Vagina (tissue), 2 donors: ENCODE measurements at places on chromosomes 4 and X. TPM values are rescaled to one million over a fixed set of nuclear protein-coding genes. Genes with fewer than 3 reads are reported as not detected.

- no peak overlapping the region for H3K27ac ChIP-seq
- no peaks in the 10 kb centered on the region for H3K27me3 ChIP-seq
- DNase-seq, result no peak
- H3K4me1 ChIP-seq, result no peaks in the 10 kb centered on the region
- H3K36me3 ChIP-seq, result no peaks in the 10 kb centered on the region
Measured at GRCh38 chrX:67673741-67674274, 130.0 kb downstream of the AR start.

- DNase-seq, result no peak
- H3K27me3 ChIP-seq, result no peaks in the 10 kb centered on the region
- H3K4me1 ChIP-seq, result no peaks in the 10 kb centered on the region
- H3K36me3 ChIP-seq, result no peaks in the 10 kb centered on the region
- H3K27ac ChIP-seq, result no peak overlapping the region
Measured at GRCh38 chrX:36581030-36581429, 427.1 kb upstream of the FAM47C start.

DNA sequence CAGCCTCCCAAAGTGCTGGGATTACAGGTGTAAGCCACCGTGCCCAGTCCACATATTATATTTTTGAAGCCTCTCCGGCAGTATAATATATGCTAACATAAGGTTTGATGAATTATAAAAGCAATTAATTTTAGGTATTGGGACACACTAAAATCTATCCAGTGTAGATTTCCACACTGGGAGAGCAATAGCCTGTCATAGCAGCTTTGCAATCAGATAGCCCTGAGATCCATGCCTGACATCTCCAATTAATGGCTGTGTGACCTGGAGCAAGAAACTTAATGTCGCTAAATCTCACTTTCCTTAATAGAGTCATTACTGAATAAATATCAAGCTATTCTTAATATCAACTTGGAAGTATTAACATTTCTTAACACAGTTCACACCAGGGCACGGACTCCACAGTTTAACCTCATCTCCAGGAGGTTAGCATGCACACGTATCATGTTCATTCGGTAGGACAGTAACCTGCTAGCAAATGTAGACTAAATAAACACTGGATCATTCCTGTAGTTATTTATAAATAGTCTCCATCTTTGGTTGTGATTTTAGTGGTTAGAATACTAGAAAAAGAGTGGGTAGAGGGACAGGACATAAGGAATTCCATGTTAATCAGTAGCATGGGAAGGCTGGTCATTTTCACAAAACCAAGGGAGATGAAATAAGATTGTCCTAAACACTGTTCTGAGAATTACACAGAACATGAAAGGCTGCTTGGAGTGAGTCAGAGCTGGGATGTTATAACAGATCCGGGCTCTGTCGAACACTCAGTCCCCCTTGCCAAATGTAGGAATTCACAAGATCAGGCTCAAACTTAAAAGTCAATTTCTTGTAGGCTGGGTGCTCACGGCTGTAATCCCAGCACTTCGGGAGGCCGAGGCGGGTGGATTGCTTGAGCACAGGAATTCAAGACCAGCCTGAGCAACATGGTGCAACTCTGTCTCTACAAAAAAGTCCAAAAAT is 254.7 kb downstream of the PALLD start:
- peaks cover 5% of the 10 kb centered on the region for H3K4me1 ChIP-seq
- no peak overlapping the region for H3K4me3 ChIP-seq
- H3K27ac ChIP-seq, result peak overlapping the region; percentile 57
- H3K27me3 ChIP-seq, result no peaks in the 10 kb centered on the region

- H3K4me1 ChIP-seq, result peaks cover 7% of the 10 kb centered on the region
- no peak overlapping the region for H3K27ac ChIP-seq
- DNase-seq, result no peak
- H3K36me3 ChIP-seq, result no peaks in the 10 kb centered on the region
- H3K27me3 ChIP-seq, result no peaks in the 10 kb centered on the region
Measured at GRCh38 chr4:113921089-113921794, 58.2 kb downstream of the ARSJ start.

The LEF1 gene
- total RNA-seq, result 12.5 TPM

The WDR17 gene
- total RNA-seq, result 2.0 TPM
